ENCODE measurements at places on chromosomes 11 and 22.

- no peak for DNase-seq
These were observed 12.7 kb upstream of the CTSD start for GRCh38 chr11:1776331-1776851.

- DNase-seq: no peak
These were observed 23.4 kb upstream of the GPR83 start for GRCh38 chr11:94424662-94425061.

DNA sequence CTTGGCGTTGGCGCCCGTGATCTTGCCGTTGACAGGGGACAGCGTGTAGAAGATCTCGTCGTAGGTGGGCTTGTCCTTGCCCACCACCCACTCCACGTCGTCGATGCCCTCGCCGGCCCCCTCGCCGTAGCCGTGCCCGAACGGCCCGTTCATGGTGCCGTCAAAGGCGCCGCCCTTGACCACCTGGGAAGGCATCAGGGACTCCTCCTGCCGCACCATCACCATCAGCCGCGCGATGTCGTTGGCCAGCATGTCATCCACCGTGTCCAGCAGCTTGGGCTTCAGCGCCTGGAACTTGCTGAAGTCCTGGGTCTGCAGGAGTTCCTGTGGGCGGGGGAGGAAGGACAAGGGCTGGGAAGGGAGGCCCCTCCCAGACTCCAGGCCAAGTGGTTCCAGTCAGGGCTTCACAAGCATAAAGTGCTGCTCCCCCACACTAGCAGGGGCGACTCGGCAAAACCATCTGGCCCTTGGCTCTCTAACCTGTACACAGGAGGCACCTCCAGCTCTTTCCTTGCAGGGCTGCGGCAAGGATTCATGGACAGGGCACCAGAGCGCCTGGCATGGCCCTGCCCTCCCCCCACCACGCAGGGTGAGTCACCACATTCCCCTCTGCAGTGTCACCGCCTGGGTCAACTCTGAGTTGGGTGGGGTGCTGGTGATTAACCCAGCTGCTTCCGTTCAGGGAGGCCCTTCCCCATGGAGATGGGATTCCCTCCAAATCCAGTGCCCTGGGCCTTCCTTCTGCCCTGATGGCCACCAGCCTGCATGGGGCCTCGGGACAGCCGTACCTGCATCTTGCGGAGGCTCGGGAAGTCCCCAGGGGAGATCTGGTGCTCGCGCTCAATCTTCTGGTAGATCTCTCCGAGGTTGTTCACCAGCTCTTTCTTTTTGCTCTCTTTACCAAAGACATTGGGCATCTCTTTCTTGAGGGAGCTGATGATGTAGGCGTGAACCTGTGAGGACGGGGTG, 10.4 kb upstream of the CDC42BPG start:
- DNase-seq: no peak

- no peak for DNase-seq
These were observed 30.6 kb downstream of the GLB1L2 start for GRCh38 chr11:134362192-134362901.

DNA sequence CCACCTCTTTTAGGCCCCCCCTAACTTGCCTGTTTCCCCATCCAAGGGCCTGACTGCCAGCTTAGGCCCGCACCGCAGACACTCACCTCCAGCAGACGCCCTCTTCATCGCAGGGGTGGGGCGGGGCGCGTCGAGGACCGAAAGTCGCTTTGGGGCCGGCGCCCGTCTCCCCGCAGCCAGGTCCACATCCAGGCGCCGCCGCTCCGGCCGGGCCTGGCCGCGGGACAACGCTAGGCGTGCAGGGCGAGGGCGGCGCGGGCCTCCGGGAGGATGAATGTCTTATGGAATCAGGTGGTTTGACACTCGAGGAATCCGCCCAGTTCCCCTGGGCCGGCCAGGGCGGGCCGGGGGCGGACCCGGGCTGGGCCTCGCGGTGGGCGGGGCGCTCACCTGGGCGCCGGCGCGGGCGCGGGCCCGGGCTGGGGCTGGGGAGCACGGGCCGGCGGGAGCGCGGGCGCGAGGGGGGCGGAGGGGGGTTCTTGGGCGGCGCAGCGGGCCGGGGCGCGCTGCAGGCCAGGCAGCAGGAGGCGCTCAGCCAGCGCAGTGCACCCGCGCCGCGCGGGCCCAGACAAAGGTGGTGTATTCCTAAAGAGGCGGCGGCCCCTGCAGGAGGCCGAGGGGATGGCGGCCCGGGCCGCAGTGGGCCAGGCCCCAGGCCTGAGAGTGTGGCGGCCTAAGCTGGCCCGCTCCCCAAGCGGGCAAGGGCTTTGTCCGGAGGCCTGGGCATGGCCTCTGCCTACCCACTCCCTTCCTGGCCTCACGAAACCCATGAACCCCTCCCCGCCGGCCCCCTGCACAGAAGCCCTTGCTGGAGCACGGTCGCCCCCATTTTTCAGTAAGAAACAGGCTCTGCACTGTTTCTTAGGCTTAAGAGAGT, 177.6 kb downstream of the IGLL1 start:
- peak; percentile 50 for DNase-seq

DNA sequence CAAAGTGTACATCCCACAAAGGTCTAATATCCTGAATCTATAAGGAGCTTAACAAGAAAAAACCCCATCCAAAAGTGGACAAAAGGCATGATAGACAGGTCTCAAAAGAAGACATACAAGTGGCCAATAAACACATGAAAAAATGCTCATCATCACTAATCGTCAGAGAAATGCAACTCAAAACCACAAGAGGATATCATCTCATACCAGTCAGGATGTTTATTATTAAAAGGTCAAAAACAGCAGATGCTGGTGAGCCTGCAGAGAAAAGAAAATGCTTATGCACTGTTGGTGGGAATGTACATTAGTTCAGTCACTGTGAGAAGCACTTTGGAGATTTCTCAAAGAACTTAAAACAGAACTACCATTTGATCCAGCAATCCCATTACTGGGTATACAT, 12.7 kb downstream of the LGALS12 start:
- DNase-seq: no peak

DNA sequence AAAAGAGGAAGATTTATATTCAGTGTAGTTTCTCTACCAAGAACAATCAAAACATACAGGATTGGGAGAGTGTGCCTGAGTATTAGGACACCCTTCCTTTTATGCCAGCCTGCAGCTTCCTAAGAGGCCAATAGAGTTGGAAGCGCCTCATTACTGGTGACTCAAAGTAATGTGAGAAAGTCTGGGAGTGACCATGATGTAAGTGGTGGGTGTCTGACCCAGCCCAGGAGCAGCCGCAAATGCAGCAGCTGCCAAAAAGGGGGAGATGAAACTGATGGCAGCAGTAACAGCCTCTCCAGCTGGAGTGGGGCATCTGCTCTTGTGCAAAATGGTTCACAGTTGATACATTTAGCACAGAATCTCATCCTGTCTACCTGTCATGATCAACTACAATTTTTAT, 62.0 kb downstream of the ZNF280B start:
- no peak for DNase-seq

DNA sequence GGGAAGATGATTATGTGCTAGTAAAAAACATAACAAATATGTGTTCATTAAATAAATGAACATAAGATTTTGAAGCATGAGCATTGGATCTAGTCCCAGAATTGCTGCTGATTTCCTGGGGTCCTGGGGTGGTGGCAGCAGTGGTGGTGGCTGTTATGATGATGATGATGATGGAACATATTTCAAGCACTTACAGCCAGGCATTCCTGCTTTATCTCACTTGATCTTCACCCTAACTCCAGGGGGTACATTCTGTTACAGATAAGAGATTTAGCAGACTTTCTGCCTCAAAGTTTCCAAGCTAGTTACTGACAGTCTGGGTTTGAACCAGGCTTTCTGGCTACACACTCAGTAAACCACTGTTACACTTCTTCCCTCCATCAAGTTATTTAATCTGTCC, 5.2 kb downstream of the TRAPPC4 start:
- no peak for DNase-seq

DNA sequence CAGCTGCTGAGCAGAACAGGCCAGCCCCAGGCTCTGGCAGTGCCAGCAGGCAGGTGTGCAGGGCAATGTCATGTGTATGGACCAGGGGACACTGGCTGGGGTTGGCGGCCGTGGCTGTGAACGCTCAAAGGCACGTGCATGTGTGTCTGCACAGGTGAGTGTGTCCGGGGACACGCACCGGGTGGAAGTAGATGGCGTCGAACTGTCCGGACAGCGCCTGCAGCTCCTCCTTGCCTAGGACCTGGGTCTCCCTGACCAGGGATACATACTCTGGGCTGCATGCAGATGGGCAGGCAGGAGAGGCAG, 863 bp downstream of the HDAC10 start:
- DNase-seq: no peak

- DNase-seq: no peak
These were observed 267.7 kb downstream of the LARGE1 start for GRCh38 chr22:33652615-33653014.

DNA sequence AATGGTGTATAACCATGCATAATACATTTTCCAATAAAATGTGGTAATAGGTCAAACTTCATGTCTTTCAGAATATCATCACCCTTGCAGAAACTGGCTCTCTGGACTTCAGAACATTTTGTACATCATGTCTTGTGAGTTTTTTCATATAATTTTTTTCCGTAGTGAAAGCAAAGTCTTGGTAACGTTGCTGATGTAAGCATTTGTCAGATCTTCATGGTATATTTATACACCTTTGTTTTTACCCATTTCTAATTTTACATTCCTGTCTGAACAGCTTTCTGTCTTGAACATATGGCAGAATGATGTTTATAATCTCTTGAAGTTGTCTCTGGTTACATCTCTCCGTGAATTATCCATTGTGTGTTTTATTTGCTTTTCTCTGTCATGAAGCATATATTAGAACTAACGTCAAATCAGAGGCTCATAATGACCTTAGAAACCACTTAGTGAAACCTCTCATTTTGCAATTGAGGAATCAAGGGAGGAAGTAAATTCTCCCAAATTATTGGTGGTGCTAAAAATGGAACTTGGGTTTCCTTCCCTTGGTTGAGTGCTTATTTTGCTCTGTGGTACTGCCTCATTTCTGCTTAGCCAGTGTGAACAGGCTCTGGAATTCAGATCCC, 37.4 kb downstream of the CSRP3 start:
- no peak for DNase-seq

DNA sequence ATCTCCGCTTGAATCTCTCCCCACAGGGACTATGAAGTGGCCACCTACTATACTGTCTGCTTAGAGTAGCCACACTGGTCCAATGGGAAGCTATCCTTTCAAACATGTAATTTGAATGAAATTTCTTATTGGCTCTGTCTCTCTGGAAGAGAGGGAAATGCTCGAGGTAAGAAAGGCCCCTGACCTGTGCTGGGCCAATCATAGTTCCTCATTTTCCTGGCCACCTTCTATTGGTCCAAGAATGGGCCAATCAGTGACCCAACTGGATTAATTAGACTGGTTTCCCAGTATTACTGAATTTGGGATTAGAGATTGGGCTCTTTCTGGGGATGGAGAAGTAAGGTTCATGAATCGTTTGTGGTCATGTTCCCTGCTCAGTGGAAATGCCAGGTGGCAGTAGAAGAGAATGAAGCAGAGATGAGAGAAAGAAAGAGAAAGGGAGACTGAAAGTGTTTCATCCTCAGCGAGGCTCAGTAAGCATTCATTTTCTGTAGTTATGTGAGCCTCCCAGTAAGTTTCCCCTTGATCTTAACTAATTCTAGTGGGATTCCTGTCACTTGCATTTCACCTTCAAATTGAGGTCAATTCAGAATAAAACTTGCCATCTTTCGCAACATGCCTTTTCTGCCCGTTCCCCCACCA, 8.4 kb upstream of the MMP20 start:
- no peak for DNase-seq

GRCh38 chr11:35414311-35414710, 5.0 kb downstream of the SLC1A2 start:
- DNase-seq: no peak

GRCh38 chr22:18955696-18956095, 19.6 kb upstream of the PRODH start:
- DNase-seq: no peak

- no peak for DNase-seq
These were observed 74.1 kb downstream of the COMMD9 start for GRCh38 chr11:36214976-36215692.

GRCh38 chr11:96168623-96169022, 174.4 kb downstream of the MAML2 start:
- DNase-seq: no peak

- DNase-seq: no peak
These were observed 77.7 kb downstream of the PKNOX2 start for GRCh38 chr11:125242141-125242775.

GRCh38 chr22:33903012-33903411, 17.3 kb downstream of the LARGE1 start:
- no peak for DNase-seq

Data from CMK (cell line).